ENCODE measurements at places on chromosomes 4 and X.

GRCh38 chrX:102860235-102860634, 76.8 kb upstream of the RAB40AL start:
- DNase-seq = no peak

- DNase-seq = no peak
These were observed 498.9 kb downstream of the IDS start for GRCh38 chrX:149006235-149006634.

GRCh38 chr4:100819505-100819904, 301.7 kb upstream of the EMCN start:
- no peak for DNase-seq

- no peak for DNase-seq
These were observed 10.6 kb downstream of the AREG start for GRCh38 chr4:74455361-74456055.

- DNase-seq = no peak
These were observed 18.3 kb upstream of the HERC3 start for GRCh38 chr4:88573995-88574394.

- DNase-seq = no peak
These were observed 7.8 kb downstream of the TAFAZZIN start for GRCh38 chrX:154419189-154419588.

DNA sequence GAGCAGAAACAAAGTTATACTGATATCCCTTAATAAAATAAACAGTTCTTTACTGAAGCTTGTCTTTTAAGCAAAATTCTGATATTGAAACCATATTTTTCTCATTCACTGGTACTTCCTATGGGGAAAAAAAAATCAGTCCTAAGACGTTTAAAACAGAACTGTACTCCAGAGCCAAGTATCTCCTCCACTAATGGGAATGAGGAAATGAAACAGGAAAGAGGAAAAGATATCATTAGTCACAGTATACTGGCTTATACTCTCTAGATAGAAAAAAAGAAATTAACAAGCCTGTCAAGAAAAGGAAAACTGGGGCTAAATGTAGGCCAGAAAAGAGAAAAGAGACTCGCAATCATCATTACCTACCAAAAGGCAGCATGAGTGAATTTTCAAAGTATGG, 252.7 kb downstream of the CENPC start:
- DNase-seq = no peak

- no peak for DNase-seq
These were observed 79.6 kb upstream of the PSAPL1 start for GRCh38 chr4:7514281-7514680.

DNA sequence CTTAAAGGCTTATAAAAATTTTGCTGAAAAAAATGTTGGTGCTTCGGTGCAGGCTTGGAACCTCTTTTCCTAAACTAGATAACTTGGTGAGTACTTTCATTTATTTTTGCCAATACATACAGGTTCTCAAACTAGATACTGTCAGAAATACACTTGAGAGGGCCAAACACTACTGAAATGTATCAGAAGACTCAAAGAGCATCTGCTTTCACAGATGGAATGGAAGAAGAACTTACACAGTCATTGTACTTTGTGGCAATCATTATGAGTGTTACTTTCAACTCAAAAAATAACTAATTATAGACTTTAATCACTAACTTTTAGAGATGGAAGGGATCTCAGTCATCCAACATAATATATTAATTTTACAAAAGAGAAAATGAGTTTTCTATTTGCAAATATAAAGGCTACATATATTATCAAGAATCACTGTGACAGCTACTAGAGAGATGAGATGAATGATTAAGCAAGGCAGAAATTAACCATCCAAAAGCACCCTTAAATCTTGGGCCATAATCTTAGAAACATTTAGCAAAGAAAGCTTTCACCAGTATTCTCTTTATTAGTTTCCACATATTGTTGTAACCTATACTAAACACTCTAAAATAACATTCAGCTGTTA, 1.0 kb downstream of the ENAM start:
- no peak for DNase-seq

GRCh38 chr4:171376724-171377123, 436.5 kb upstream of the GALNTL6 start:
- no peak for DNase-seq

- DNase-seq = no peak
These were observed 8.5 kb downstream of the FAAH2 start for GRCh38 chrX:57294961-57295360.

- DNase-seq = no peak
These were observed 17.4 kb upstream of the TMEM184C start for GRCh38 chr4:147599769-147600168.

DNA sequence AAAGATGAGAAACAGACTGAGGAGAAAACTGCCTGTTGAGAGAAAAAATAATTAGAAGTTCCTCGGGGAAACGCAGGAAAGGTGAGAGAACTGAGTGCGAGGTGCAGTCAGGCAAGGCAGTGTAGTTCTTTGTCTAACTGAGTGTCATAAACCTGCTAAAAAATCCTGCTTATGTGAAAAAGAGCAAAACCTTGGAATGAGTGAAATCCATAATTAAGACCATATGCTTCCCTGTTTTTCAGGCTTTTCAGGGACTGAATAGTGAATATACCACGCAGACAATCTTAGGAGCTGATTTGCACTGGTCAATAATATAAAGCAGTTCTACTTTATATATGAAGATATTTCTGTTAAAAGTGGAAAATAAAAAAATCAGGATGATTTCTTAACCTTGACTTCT, 104.9 kb downstream of the RASGEF1B start:
- no peak for DNase-seq

DNA sequence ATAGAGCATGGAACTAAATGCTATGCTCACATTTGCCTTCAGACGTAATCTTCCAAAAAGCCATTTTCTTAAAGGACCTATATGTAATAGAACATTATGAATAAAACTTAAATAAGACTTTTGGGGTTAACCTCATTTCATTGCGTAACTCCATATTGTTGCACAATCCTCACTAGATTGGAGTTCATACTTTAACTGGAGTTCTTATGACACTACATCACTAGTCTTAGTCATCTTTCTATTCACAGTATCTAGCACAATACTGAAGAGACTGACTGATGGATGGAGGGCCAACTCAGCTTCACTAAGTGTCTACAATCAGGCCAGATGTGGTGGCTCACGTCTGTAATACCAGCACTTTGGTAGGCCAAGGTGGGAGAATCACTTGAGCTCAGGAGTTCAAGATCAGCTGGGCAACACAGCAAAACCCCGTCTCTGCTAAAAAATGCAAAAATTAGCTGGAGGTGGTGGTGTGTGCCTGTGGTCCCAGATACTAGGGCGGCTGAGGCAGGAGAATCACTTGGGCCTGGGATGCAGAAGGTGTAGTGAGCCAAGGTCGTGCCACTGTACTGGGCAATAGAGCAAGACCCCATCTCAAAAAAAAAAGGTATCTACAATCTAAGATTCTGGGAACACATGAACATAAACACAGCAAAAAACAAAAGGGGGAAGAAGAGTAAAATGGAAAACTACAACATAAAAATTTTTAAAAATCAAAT, 80.8 kb upstream of the MAB21L2 start:
- no peak for DNase-seq

DNA sequence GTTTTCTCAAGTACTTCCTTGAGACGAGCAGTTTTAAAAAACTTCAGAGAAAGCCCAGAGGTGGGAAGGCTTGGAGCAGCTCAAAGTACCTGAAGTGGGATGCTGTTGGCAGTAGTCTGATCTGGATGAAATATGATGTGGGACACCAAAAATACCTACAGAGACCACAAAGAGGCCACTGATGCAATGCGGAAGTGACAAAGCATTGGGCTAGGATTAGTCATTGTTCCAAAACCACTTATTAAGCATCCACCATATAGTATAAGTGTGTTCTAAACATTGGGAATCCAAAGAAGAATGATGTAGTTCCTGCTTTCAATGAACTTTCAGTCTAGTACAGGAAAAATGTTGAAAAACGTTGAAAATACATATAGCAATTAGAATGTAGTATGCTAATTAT, 386.1 kb upstream of the CNKSR2 start:
- DNase-seq = no peak

DNA sequence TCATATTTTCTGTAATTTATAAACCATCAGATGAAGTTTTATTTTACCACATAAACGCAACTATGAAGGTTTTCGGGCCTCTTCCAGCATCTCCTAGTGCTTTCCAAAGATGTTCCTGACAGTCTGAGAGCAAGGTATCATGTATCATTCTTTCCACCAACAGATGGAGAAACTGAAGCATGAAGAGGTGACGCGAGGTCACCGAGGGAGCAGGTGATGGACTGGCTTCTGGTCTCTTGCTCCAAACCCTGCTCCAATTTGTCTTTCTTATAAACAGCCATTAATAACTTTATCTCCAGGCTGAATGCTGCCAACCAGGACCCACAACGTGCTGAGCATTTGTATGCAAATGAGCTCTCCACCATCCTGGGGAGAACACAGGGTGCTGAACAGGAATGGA, 86.3 kb upstream of the MAML3 start:
- DNase-seq = no peak

GRCh38 chrX:24668111-24668510, 21.0 kb upstream of the PCYT1B start:
- DNase-seq = no peak

DNA sequence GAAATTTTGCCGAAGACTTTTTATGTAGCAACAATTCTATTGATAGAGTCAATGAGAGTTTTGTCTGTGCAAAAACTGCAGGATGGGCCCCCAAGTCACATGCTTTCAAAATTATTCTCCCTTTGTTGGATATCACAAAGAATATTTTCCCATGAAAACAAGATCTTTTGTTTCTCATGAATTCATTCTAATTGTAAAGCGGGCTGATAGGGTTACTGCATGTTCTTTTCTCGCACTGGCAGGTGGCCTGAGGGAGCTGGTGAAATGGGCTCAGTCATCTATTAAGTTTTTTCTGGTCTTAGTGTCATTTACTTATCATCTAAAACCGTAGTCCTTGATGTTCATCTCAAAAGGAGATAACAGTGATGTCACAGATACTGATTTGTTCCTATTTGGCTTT, 44.2 kb downstream of the MID1IP1 start:
- DNase-seq = no peak

DNA sequence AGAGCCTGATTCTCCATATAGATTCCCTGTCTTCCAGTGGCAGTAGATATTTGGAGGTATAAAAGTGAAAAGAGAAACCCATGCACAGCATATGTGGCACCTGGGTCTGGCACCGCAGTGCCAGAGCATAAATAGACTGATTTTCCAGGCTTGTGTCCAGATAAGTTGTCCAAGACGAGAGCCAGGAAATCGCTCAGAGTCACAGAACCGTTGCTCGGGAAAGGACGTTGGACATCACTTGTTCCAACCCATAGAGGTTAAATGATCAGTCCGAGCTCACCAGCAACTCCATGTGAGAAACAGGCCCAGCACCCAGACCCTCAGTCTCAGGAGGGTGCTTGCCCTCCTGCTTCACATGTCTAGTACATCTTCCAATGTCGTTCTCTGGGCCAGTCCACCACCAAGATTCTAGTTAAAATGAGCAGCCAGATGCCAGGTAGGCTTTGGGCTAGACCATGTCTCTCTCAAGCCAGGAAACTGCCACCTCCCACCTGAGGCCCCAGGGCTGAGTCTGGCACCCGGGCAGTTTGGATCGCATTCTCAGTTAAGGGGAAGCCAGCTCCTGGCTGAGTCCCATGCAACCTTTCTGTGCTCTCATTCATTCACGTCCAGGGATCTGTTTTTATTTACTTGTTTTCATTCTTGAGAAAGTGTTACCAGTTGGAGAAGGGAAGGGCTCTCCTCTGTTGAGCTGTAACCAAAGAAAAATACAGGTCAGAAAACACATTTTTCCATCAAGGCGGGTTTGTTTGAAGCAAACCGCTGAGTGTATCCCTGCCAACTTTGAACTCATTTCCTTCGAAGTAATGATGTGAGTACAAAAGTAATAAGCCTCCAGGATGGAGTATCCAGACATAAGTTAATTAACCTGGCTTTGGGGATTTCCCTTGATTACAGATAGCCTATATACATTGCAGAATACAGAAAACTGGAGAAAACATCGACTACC, 91.7 kb downstream of the PHOX2B start:
- DNase-seq = no peak

DNA sequence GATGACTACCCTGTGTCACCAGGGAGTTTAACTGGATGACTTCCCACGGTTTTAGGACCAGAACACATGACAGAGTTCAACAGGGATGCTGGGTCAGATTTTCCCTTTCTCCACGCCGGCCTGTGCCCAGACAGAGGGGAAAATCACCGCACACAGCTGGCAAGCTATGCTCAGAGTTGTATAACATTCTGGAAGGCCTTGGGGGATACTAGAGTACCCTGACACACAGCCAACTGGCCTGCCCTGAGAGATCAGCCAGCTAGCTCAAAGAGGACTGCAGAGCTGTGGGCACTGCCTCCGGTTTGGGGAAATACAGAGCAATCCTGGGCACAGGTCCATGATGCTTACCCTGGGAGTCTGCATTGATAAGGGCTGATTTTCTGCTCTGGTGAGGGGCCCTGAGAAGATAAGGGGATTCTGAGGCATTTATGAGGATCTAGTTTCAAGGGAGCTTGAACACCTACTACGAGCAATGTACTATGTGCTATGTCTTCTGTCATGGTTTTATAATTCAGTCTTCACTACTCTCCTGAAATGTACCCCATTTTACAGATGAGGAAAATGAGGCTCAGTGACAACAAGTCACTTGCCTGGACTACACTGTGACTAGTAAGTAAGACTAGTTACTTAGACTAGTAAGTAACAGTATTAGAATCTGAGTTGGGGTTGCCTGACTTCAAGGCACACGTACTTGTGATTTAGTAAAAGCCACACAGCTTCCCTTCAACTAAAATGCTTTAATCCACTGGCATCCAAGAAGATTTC, 14.7 kb downstream of the C4orf54 start:
- DNase-seq = peak; percentile 96

DNA sequence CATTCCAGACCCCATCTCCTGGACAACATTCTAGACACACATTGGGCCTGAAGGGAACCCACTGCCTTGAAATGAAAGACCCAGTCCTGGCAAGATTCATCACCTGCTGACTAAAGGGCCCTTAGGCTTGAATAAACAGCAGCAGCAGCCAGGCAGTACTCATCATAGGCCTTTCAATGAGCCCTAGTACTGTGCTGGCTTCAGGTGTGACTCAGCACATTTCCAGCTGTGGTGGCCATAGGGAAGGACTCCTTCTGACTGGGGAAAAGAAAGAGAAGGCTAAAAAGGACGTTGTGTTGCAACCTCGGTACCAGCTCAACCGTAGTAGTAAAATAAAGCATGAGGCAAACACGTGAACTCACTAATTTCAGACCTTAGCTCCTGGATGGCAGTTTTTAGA, 344.0 kb downstream of the ACTRT1 start:
- DNase-seq = no peak

- no peak for DNase-seq
These were observed 1.6 kb downstream of the MTNR1A start for GRCh38 chr4:186553717-186554116.

- no peak for DNase-seq
These were observed 178.9 kb upstream of the SPANXN1 start for GRCh38 chrX:145068450-145068849.

GRCh38 chrX:72348247-72348979, 42.7 kb upstream of the CITED1 start:
- DNase-seq = no peak

DNA sequence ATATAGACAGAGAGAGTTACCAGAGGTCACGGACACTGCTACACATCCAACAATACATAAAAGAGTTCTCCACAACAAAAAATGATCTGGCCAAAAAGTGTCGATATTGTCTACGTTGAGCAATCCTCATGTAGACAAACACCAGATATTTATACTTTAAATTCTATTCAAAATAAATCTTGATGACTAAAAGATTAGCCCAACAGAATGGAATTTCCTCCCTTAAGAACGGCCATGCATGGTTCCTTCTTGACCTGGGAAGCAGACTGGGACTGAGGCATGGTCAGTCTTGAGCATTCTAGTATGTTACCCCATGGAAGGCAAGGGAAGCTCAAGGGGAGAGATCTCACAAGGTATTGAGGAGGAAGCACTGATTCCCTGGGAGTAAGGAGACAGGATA, 43.5 kb downstream of the LHFPL1 start:
- no peak for DNase-seq

All from right lobe of liver (tissue), 6 donors.